Activated CD4-positive, alpha-beta T cell treated with anti-CD3 and anti-CD28 coated beads, Interleukin-2, amount 10 ng/mL, durations not matched to agents 24 days and 14 days (primary cell): ENCODE measurements at places on chromosomes 12 and 14.

DNA sequence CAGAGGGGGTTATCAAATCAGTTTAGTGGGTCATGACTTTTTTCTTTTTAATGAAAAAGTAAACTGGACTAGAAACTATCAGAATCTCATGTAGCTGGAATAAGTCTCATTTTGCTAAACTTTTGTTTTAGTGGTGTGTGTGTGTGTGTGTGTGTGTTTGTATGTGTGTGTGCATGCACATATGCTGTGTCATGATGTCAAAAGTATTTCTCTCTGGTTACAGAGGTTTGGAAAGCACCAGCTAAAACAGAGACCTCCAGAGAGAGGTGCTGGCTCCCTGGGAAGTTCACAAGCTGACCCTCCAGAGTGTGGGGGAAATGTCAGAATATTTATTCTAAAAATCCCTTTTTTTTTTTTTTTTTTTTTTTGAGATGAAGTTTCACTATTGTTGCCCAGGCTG lies 114.7 kb downstream of the LGMN start:
- DNase-seq, result no peak

DNA sequence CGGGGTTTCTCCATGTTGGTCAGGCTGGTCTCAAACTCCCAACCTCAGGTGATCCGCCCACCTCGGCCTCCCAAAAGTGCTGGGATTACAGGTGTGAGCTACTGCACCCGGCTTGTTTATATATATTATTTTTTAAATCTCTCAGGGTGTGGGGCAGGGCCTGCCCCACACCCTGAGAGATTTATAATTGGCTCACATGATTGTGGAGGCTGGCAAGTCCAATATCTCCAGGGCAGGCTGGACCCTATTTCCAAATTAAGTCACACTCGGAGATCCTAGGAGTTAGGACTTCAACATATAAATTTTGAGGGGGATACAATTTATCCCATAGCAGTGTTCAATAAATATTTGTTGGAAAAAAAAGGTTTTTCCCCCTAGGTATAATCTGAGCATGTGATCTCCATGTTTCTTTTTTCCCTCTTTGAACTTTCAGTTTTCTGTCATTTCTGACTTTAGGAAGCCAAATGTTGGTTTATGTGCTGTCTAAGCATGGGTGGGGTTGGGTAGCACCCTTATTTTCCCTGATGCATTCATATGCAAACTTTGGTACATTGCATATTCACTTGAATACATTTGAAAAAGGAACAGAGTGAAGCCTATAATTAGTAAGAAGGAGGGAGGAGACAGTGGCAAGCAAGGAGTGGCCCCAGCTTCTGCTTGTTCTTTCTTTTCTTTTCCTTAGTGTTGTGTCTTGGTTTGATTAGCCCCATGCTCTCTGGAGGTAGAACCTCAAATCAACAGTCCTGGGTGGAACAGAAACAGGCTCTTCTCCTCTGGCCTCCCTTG lies 8.7 kb upstream of the A2ML1 start:
- DNase-seq, result no peak

- DNase-seq, result no peak
Observed at GRCh38 chr12:65881965-65882413, 57.7 kb downstream of the HMGA2 start.

DNA sequence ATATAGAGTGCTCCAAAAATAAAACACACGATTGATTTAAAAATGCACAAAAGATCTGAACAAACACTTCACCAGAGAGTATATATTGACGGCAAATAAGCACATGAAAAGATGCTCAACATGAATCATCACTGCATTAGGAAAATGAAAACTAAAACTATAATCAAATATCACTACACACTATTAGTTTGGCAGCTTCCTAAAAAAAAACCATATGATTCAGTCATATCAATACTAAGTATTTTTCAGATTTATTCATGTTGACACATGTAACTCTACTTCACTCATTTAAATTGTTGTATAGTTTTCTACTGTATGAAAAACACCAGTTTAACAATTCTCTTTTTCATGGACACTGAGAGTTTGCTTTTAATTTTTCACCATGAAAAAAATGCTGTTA lies 41.6 kb downstream of the EXOC5 start:
- no peak for DNase-seq

DNA sequence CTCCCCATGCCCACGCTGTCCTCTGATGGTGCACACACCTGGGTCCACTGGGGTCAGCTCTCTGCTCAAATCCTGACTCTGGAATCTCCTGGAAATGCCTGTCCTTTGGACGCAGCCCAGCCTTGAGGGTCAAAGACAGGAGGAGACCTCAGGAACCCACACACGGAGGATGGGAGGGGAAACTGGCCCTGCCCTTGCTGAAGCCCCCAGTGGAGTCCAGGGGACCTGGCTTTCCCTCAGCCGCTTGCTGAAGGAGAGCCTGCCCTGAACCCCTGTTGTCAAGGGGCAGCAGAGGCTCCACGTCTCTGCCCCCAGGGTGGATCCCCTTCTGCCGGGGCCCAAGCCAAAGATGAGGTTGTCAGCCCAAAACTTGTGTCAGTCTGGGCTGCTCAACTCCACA lies 16.9 kb downstream of the GALNT9 start:
- no peak for DNase-seq

GRCh38 chr12:94263011-94263811 lies 114.8 kb downstream of the PLXNC1 start:
- DNase-seq, result peak; percentile 89
